ENCODE measurements at places on chromosomes 2 and 18.

DNA sequence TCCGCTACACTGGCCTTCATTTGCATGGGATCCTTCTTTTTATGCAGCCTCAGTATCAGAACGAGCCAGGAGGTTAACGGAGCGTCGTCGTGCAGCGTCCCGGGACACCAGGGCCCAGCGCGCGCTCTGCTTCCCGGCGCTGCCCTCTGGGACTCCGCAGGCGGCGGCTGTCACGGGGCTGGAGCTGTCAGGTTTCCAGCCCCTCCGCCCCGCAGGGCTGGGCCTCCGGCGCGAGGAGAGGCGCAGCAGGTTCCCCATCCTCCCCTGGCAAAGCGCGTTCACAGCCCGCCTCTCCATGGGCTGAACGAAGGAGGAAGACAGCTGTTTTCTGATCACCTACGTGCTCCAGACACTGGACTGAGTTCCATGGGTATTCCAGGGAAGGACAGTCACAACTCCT is 12.5 kb upstream of the PAX8 start:
- DNase-seq: no peak

- DNase-seq: no peak
Measured at GRCh38 chr18:78953566-78953965, 26.1 kb upstream of the SALL3 start.

DNA sequence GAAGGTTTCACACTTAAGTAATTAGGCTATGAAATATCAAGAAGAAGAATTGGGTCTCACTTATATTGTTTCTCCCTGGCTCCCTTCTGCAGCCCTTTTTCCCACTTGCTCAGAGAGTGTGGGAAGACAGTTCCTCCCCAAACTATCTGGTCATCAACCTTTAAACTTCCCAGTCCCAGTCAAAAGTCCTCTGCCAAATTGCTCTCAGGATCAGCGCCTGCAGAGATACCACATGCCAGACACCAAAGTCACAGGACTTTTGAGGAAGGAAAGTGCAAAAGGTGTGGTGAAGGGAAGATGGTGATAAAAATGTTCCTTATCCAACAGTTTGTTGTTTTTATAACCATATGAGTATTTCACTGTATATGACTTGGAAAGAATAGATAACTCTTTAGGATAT is 51.3 kb downstream of the DLGAP1 start:
- no peak for DNase-seq

GRCh38 chr2:14675489-14675888 is 43.0 kb downstream of the LRATD1 start:
- DNase-seq: no peak

DNA sequence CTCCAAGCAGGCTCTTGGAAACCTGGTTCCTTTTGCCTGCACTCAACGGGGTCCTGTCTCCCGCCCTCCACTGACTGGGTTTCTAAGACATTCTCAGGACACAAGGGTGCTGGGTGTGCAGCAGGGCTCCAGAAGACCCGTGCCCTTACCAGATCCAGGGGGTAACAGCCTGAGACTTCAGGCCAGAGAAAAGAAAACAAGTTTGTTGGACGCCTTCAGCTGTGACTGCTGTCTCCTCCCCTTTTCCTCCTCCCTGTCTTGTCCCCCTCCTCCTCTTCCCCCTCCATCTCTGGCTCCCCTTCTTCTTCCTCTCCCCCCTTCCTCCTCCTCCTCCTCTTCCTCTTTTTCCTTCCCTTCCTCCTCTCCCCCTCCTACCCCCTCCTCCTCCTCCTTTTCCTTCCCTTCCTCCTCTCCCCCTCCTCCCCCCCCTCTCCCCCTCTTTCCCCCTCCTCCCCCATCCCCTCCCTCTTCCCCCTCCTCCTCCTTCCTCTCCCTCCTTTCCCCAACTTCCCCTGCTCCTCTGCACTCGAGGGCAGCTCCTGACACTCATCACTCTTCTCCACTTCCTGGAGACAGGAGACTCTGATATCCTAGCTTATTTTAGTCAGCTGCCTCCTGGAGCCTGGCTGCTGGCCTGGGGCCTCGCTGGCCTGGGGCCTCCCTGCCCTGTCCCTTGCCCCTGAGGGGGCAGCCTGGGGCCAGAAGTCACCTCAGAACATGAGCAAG is 12.4 kb downstream of the ADRA2B start:
- no peak for DNase-seq

DNA sequence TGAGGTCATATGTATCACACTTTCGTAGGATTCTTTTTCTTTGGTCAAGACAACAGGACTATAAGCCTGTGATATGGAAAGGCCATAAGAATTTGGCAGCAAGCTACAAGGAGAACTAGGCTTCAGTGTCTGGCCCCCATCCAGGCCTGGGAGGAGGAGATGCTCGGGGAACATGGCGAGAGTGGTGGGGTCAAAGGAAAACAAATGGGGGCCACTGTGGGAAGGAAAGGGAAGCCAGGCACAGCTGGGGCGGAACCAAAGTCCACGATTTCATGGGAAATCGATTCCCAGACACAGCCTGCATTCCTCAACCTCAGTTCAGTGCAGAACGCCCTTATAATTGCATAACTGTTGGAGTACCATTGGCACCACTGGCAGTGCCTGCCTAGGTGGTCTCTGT is 58.2 kb downstream of the MBP start:
- no peak for DNase-seq

- DNase-seq: no peak
Measured at GRCh38 chr2:208426412-208427045, 19.9 kb downstream of the PTH2R start.
